ENCODE measurements at places on chromosomes 5 and 9. TPM values are rescaled to one million over a fixed set of nuclear protein-coding genes. Genes with fewer than 3 reads are reported as not detected.

The RETREG1 gene
- 1.7 TPM for polyA plus RNA-seq

The PCDHA11 gene
- 0.08 TPM for polyA plus RNA-seq

The GARIN3 gene
- polyA plus RNA-seq: not detected

The SGTB gene
- 8.6 TPM for polyA plus RNA-seq

The PDE8B gene
- polyA plus RNA-seq: 4.0 TPM

The DNAH5 gene
- polyA plus RNA-seq: 0.21 TPM

The CCDC152 gene
- polyA plus RNA-seq: not detected

The IFNB1 gene
- polyA plus RNA-seq: not detected

The OSTF1 gene
- polyA plus RNA-seq: 15.0 TPM

The FRMPD1 gene
- polyA plus RNA-seq: 0.03 TPM

The TAF11L5 gene
- polyA plus RNA-seq: not detected

The TSSK1B gene
- polyA plus RNA-seq: not detected

- no peak for DNase-seq
Measured at GRCh38 chr5:173325091-173325698, 3.0 kb downstream of the STC2 start.

DNA sequence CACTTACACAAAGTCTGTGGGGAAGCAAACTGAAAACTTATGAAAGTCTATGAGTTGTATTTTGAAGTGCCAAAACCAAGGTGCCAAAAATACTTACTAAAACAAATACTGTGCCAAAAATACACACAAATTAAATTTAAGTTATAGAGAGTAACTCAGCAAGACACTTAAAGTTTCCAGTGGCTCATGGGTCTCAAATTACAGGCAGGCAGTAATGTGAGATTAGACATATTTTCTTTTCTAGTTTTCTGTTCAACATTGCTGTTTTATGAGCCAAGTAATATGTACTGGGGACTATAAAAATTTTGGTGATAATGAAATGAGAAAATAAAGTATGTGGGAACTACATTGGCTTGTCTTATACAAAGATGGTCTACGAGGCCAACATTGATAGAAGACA lies 172.2 kb upstream of the SNX2 start:
- no peak for DNase-seq

GRCh38 chr9:38263532-38263931 lies 129.0 kb upstream of the ALDH1B1 start:
- peak; percentile 49 for DNase-seq

DNA sequence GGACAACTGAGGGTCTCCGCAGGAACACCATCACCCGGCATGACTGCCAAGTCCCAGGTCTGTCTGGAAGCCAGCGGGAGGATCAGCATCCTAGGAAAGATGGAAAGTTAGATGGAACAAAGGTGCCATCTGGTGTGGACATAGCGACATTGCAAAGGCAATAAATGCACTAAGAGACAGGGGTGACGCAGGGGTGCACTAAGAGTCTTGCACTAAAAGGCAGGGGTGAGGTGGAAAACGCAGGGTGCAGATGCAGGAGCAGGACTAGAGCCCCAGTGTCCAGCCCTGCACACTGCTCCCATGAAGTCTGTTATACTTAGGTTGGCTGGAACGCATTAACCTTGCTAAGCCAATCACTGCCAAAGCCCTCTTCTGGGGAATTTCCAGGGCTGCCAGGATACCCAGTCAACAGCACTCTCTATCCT lies 15.5 kb downstream of the ATOX1 start:
- DNase-seq: peak; percentile 86

GRCh38 chr9:80811003-80811402 lies 878.3 kb downstream of the TLE1 start:
- no peak for DNase-seq

DNA sequence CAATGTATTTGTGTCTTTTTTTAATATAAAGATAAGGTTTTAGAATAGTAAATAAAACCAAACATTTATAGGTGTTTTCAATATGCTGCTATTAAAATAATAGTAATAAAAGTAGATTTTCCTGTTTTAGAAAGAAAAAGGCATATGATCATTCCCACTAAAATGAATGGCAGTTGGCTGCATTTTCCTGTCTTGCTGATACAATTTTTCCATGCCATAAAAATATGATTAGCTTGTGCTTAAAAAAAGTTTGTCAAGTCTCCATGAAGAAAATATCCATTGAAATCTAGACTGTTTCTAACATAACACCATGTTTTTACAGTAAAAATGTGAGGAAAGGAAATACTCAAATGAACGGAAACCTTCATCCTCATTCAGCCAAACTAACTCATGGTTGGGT lies 65.0 kb downstream of the FBXL7 start:
- DNase-seq: no peak

DNA sequence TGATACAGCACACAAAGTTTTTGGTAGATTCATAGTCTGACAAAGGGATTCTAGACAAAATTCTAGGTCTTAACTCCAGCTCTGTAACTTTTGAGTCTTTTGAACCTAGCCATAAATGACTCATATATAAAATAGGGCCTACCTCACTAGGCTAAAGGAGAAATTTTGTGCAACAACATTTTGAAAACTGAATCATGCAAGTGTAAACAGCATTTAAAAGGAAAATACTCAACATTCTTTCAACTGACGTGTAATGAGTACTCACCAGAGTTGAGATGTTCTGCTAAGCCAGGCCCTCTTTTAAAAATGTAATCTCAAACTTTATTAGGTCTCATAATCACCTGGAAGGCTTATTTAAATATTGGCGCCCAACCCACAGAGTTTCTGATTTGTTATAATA lies 113.2 kb downstream of the STK32A start:
- DNase-seq: no peak

- DNase-seq: peak; percentile 68
Measured at GRCh38 chr5:140966293-140967225, at the start of gene PCDHAC2. Gene PCDHAC2, plus strand, starts transcription at chr5:140966476. Its CDS starts 291 bp downstream, at chr5:140966767.

DNA sequence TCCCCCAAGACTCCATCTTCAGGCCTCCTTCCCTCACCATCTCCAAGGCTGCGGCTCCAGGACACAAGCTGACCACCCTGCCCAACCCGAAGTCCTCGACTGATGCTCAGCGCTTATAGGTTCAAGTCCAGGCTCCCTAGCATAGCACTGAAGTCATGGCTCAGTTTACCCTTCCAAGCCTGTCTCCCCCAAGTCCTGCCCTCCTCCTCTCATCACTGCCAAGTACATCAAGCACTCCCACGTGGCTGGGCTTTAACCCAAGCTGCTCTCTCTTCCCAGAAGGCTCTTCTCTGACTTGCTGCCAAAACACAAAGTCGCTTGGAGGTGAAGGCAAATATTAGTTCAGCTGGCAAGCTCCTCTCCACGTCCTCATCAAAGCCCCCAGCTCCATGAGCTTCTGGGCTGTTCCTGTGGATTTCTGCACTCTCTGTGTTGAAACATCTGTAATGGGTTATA lies 22.1 kb upstream of the MARCHF6 start:
- DNase-seq: no peak

DNA sequence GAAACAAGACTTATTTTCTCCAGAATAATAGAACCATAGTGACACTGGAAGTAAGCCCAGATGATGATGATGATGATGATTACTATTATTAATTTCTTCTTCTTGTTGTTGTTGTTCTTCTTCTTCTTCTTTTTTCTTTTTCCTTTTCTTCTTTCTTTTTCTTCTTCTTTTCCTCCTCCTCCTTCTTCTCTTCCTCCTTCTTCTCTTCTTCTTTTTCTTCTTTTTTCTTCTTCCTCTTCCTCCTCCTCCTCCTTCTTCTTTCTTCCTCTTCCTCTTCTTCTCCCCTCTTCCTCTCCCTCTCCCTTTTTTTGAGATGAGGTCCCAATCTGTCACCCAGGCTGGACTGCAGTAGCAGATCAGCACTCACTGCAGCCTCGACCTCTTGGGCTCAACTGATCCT lies 40.5 kb upstream of the RUFY1 start:
- no peak for DNase-seq

GRCh38 chr5:91864962-91865361 lies 481.8 kb upstream of the ARRDC3 start:
- no peak for DNase-seq

GRCh38 chr5:150101023-150101422 lies 14.7 kb upstream of the CSF1R start:
- DNase-seq: no peak

GRCh38 chr9:22141908-22142307 lies 132.8 kb upstream of the CDKN2B start:
- no peak for DNase-seq

DNA sequence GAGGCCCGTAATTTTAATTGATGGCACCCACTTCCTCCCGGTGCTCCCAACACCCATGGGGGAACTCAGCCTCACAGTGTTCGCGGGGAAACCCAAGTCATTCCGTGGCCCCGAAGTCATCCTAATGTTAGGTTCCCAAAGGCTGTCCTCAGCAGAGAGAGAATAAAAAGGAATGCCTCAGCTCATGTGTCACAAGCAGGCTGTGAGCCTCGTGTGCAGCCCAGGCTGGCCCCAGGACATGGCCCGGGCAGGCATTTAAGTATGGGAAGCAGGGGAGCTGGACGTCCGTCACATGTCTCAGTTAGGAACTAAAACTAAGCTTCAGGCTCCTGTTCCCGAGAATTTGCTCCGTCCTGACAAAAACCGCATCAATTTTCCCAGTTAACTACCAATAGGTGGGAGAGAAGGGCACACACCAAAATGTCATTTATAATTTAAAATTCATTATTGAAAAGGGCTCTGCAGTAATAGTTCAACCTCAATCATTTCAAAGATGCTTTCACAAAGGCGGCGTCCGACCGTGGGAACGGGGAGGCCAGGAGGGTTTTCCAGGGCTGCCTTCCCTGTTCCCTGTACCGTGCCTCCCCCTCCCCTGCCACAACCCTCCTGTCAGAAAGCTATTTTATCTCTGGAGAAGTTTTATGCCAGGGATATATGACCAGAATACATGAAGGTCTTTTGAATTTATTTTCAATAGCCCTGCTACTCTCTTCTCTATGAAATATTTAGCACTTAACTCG lies 137.3 kb downstream of the FSTL4 start:
- DNase-seq: no peak

DNA sequence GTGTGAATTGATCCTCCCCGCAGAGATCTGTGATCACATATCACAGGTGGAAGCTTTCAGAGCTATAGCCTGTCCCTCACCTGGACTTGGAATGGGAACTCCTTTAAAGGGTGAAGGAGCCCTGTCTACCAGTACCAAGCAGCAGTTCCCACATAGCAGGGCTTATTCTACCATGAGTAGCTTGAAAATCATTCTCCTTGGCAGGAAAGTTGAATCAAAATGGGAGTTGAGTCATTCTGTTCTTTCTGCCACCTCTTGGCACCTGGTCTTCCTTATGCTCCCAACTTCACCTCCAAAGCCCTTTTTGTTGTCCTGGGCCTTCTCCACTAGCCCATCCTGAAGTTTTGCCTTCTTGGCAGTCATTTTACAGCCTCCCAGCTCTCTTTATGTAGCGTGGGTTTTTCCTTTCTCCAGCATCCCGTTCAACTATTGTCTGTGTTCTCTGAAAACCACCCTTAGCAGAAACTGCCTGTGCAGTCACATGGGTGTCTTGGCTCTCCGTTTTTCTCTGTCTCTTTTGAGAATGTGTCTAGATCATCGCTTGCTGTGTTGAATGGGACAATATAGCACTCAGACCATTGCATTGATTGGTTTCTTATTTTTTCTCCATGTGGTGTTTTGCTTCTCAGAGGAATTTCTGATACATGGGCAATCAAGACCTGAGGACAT lies 222.2 kb downstream of the AOPEP start:
- DNase-seq: no peak

DNA sequence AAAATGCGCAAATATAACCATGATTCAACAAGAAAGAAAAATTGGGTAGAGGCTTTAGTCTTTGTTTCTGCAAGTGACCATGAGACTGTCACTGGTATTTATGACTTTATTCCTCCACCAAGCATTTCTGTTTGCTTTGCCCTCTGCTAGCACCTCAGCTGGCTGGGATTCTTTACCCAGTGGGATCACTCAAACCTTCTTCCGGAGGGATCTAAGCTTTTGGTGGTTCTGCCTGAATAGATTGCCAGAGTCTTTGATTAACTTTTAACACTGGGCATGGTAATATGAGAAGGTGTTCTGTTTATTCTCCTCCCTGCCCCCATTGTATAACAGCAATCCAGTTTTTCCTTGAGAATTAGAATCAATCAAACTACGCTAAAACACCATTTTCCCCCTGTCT lies 59.1 kb upstream of the FBN2 start:
- DNase-seq: no peak

DNA sequence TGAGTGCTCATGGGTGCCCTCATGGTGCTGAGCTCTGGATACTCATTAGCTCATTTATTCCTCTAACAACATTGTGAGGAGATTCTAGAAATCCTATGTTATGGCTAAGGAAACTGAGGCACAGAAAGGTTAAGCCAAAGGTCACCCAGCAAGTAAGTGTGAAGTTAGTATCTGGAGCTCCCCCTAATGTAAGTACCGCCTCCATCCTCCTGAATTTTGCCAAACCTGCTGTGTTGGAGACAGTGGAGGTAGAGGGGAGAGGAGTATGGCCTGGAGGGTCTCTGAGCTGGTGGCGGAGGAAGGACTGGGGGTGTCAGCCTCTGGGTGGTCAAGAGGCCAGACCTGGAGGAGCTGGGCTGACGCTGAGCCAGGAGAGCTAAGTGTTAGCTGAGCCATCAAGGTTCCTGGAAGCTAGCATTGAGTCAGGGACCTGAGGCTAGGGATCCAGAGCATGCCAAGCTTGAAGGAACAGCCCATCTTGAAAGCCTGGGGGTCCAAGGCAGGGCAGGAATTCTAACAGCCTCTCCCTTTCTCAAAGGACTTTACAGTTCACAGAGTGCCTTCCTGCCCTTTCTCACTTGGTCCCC lies 114.8 kb downstream of the RGS3 start:
- no peak for DNase-seq

DNA sequence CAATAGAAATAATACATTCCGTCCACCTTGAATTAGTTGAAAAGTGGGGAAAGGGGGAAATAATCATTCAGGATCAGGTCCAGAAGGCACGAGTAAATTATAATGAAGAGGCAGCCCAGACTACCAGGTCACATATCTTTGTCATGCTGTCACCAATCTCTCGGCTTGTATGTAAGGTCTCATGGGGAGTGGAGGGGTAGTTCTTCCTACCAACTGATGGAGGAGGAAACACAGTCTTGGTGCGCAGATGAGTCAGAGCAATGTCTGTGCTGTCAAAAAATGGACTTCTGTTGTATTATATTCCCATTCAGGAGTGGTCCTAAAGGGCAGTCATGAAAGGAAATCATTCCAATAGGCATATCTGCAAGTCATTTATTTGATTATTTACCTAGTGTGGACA lies 164.2 kb upstream of the PTGER4 start:
- DNase-seq: no peak

GRCh38 chr9:108040783-108041182 lies 551.2 kb upstream of the KLF4 start:
- DNase-seq: no peak
